ENCODE measurements at places on chromosomes 13 and 19.

DNA sequence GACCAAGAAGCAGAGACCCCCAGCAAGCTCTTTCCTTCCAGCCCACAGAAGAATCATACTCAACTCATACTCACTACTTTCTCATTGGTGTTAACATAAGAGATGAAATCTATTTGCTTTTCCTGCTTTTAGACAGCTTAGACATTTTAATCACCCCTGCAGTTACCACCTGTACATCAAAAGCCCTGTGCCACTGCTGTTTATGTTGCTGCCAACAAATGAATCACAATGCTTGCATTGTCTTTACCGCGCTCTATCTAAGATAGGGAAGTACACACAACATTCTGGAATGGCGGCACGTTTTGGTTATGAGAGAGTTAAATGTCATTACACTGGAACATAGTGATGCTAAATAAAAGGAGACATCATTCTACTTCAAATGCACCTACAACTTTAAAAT is 95.1 kb downstream of the ABCC4 start:
- DNase-seq = no peak

GRCh38 chr13:59247171-59247570 is 916.6 kb downstream of the DIAPH3 start:
- no peak for DNase-seq

- DNase-seq = no peak
Observed at GRCh38 chr19:33752018-33752800, 44.5 kb upstream of the KCTD15 start.

DNA sequence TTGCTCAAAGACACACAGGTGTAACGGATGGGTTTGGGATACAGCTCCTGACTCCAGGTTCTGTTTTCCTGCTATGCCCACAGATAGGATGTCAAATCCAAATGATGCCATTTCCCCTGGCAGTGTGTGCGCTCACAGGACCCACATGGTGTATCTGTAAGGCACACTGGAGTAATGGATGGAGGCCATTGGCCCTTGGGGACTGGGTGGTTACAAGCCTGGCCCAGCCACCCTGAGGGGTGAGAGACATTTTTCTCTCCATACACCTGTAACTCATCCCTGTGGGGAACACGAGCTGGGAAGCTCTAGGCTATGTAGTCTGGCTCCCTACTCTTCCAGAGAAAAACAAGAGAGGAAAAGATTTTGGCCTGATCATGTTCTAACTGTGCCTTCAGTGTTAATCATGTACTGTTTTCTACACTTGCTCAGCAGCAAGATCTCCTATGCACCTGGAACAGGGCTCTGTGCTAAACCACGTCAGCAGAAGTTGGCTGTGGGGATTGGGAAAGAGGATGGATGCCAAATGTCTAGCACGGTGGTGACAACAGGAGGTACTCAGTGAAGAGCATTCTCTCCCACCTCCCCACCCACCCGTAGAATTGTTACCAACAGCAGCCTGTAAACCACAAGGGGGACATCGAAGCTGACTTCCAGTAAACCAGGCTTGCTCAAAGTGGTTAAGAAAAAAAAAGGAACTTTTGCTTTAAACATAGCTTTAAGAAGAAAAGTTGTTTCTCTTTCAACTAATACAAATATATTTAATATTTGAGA is 237.0 kb downstream of the LACC1 start:
- no peak for DNase-seq

DNA sequence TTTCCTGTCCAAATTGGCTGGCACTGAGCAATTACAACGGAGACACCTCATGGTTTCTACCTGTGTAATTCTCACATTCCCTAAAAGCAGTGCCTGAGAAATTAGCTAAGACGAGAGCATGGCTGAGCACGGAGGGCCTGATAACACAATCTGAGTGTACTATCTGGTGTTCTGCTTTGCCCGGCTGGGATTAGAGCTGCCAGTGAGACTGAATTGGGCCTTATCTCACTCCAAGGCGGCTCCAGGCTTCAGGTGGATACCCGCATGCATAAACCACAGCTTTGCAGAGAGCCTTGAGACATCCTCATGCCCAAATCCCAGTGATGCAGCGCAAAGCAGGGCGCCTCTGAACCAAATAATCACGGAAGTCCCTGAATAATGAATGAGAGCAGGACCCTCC is 172.3 kb downstream of the OXGR1 start:
- DNase-seq = no peak

DNA sequence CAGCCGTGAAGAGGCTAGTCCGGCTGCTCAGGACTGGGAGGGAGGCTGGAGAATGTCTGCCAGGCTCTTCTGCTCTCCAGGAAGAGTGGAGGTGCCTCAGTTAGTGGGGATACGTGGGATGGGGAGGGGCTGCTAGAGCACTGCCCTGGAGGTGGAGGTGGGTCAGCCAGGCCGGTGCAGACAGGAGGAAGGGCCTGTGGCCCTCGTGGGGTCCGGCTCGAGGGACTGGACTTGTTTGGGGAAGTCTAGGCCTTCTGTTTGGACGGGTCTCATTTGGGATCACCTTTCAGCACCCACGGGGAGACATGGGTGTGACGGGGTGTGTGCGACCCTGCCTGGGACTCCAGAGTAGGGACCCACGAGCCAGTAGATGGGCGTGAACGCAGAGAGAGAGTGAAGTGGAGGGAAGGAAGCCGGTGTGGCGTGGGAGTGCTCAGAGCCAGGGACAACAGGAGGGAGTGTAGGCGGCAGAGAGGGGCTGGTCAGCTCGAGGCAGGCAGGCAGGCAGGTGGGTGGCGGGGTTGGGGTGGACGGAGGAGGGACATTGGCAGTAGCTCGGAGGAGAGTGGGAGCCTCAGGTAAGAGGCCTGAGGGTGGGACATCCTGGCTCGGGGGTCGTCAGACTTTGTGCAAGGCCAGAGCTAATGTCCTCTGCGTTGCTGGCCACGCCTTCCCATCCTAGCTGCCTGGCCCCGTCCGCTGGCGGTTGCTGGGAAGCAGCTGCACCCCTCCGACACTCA is 11.5 kb downstream of the EPN1 start:
- DNase-seq = no peak

GRCh38 chr13:76884186-76884906 is 1.9 kb downstream of the KCTD12 start:
- peak; percentile 74 for DNase-seq

DNA sequence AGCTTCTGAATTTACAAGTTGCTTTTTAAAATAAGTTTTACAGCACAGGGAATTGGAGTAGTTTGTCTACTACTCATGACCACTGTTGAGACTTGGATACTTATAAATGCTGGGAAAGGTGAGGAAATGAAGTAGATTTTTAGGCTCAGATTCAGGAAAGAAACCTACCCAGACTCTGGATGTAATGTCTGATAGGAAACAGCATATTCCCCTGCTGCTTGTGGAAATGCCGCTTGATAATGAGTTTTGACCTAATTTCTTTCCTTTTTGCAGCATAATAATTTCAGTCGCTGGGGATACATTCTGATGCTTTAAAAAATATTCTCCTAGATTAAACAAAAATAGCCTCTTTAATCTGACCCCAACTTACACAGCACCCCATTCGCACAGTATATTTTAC is 53.6 kb downstream of the SLC10A2 start:
- DNase-seq = no peak

- no peak for DNase-seq
Observed at GRCh38 chr13:71828117-71828516, 38.9 kb downstream of the DACH1 start.

Measured in right atrium auricular region (tissue), 2 donors.